ENCODE measurements at places on chromosomes 16 and 17. TPM values are rescaled to one million over a fixed set of nuclear protein-coding genes. Genes with fewer than 3 reads are reported as not detected.
A peak's percentile ranks its signal among the peaks of the same experiment; 100 is the strongest.

The TPSB2 gene
- 6.7 TPM for total RNA-seq

The CHST5 gene
- 0.45 TPM for total RNA-seq

The TNP2 gene
- total RNA-seq = not detected

DNA sequence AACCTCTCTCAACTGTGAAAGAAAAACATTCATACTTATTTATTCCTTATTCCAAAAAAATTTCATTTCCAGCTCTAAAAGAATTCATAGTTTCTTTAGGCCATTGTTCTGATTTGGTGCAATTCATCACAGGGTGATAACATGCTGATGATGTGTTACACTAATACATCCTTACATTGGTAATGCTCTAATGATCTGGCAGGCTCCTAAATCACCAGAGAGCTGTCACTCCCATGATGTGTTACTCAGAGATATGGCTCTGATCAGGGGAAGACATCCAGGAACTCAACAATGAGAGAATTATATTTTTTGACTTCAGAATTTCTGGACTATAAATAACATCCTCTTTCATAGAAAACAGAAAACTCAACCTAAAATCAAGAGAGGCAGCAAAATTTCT lies 209.3 kb downstream of the CHD9NB start:
- no peak for DNase-seq

The SCNN1G gene
- not detected for total RNA-seq

The TMC8 gene
- 3.9 TPM for total RNA-seq

DNA sequence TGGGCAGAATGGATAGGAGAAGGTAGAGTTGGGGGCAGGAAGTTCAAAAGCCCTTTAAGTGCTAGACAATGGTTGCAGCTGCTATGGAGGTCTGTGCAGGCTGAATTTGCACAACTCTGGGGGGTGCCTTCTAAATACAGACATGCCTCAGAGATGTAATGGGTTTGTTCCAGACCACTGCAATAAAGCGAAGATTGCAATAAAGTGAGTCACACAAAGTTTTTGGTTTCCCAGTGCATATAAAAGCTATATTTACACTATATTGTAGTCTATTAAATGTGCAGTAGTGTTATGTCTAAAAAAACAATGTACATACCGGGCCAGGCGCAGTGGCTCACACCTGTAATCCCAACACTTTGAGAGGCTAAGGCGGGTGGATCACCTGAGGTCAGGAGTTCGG lies 60.5 kb upstream of the MYOCD start:
- no peak for DNase-seq

The ACSM2A gene
- total RNA-seq = not detected

The TMEM235 gene
- not detected for total RNA-seq

The NLRC3 gene
- 0.95 TPM for total RNA-seq

DNA sequence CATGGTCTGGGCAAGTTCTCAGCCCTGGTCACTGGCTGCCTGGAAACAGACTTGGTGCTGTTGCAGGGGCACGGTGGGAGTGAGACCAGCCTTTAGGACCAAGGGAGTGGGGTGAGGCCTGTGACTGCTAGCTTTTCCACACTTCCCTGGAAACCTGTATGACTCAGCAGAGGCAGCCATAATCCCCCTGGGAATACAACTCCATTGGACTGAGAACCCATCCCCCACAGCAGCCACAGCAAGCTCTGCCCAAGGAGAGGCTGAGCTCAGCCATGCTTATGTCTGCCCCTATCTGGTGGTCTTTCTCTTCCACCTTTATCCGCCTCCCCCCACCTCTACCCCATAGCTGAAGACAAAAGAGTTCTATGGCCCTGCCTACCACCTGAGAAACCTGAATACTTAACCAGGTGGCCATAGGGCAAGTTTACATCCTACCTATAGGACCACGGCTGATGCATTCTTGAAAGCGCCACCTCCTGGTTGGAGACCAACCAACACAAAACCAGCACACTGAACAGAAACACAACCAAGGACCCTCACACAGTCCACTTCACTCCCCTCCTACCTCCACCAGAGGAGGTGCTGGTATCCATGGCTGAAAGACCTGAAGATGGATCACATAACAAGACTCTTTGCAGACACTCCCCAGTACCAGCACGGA lies 816.2 kb upstream of the SOX9 start:
- DNase-seq = no peak

GRCh38 chr16:62846399-62847057 lies 810.3 kb upstream of the CDH8 start:
- DNase-seq = no peak

GRCh38 chr17:79785900-79786810 lies 8.2 kb downstream of the CBX2 start:
- no peak for DNase-seq

DNA sequence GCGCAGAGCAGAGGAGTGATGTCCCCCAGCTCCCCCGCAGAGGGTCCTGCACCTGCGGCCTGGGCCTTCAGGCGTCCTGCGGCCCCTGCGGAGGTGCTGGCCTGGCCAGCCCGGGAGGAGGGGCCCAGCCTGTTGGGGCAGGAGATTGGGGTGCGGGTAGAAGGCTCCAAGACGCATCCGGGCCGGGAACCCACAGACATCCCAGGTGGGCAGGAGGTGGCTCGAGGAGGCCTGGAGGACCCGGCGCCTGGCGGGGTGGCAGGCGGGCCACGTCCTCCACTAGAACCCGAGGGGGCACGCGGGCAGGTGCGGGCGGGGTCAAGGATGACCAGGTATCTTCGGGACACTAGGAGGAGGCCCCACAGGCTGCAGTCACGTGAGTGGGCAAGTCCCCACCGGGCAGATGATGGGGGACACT lies 647 bp upstream of the SECTM1 start:
- DNase-seq = no peak

DNA sequence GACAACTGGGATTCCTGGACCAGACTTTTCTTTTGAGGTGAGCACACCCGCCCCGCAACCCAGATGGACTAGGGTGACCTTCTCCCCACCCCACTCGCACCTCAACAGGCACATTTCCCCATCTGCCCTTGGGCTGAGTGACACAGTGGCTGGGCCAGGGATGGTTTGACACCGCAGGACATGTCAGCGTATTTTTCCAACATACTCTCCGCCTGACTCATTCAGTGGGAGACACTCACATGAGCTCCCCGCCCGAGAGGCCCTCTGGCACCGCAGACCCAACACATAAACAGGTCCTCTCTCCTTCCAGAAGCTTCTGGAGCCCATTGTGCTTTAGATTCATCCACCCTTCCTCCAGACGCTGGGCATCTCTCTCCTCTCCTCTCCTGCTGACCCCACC lies 69.4 kb downstream of the ZDHHC7 start:
- no peak for DNase-seq

DNA sequence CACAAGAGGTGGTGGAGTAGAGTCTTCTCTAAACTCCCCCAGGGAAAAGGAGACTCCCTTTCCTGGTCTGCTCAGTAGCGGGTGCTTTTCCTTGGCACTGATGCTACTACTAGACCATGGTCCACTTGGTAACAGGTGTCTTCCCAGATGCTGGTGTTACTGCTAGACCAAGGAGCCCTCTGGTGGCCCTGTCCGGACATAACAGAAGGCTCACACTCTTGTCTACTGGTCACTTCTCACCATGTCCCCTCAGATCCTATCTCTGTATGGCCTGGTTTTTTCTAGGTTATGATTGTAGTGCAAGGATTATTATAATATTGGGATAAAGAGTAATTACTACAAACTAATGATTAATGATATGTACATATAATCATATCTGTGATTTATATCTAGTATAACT lies 49.7 kb upstream of the ARL4D start:
- no peak for DNase-seq

The RNF222 gene
- total RNA-seq = not detected

DNA sequence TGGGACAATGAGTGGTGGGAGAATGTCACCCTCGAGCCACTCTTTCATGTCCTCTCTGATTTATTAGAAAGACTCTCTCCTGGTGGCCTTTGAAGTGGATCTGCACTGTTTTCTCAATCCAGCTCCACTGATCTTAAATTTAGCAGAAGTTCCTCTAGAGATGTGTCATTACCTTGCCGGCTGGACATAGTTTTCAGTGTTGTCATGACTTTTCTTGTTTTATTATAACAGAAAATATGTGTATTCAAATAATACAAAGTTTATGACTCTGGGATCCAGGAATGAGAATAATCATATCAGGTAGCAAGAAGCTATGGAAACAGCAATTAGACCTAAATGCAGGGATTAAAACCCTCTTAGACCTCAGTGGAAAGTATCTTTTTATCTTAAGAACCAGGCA lies 247.5 kb upstream of the ELAC2 start:
- no peak for DNase-seq

The ZNF205 gene
- 6.4 TPM for total RNA-seq

DNA sequence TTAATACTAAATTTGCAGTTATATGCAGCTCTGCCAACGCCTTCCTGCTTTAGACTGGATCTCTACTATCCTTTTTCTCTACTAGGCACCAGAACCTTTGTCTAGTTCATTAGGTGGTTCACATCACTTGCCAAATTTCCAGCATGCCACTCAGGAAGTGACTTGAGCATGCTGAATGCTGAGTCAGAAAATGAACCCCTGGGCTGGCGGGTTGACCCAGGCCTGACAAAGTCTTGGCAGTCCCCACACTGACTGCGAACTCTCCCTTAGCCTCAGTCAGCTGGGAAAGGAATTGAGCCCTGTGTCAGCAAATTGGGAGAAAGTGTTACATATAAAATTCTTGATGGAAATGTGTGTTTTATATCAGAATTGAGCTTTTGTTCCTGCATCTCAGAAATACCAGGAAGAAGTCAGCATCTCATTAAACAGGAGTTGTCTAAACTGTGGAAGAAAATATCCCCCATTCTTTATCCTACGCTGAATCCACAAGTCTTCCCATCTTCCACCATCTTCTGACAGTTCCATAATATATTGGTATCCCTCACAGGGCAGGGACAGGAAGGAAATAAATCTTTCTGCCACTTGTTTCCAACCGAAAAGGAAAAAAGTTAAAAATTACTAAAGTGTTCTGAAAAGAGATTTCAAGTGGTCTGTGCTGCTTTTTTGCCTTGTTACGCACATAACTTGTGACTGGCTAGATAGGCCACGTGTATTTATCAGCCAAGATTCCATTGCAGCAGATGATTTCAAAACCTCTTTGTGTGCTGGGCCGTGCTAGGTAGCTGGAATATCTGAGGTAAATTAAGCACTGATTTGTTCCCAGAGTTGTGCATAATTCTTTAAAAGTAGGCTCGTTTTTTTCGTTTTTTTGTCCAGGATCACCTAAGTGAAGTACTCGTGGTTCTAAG lies 16.7 kb upstream of the SLC12A3 start:
- DNase-seq = peak; percentile 42

DNA sequence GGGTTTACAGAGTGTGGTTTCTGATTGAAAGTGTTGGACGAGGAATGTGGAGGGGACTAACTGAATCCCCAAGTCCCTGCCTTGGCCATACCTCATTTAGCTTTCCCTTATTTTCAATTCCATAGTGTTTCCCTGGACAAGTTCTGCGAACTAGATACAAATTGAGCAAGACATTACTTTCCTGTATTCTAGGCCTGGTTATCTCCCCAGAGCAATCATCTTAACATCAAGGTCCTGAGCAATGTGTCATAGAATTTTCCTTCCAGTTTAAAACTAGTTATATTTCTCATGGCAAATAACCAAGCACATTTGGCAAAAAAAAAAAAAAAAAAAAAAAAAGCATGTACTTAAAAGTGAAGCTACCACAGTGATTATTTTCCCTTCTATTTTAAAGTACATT lies 330.1 kb downstream of the CDH11 start:
- DNase-seq = no peak

The TBC1D3I gene
- 0.59 TPM for total RNA-seq

GRCh38 chr17:45009676-45010467 lies 41.6 kb downstream of the DCAKD start:
- DNase-seq = no peak

DNA sequence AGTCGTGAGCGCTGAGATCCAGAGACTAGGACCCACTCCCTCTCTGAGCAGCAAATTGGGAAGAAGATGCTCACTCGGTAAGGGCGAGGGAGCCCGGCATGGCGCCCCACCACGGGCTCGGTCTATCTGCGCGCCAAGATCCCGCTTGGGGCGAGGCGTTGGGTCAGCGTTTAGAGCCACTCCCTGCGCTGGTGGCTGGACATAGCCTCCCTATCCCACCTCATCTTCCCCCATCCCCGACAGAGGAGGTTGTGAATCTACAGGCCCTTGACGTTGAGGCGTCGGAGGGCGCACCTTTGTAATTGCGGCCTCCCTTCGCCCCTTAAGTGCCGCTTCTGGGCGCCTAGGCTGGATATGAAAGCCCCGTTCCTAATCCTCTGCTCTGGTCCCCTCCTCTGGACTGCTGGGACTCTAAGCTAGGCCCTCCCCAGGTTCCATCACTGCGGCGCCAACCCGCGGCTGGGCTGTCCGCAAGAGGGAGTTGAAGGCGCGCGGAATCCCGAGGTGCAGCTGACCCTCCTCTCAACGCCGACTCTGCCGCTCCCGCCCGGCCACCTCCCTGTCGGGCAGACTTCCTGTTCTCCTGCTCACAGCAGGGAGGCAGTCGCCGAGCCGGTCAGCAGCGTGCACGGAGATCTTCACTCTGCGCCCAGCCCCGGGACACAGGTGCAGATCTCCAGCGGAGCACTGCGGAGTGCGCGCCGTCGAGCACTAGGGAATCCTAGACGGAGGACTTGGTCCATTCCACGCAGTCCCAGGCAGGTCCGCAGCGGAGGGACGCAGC lies 16.1 kb upstream of the HOXB9 start:
- DNase-seq = no peak

DNA sequence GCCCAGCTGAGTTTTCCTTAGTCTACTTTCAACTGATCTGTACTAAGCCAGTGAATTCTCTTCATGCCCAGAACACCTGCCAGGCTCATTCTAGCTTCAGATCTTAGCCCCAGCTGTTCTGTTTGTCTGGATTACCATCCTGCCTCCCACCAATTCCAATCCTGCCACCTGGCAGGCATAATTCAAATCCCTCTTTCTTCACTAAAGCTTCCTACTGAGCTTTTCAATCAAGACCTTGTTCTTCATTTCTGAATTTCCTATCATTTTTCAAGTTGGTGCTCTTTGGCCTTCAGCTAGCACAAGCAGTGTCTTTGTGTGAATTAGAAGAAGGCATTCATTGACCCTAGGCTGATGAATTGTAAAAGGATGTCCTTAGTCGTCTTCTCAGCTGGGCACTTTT lies 357.6 kb downstream of the UTP18 start:
- no peak for DNase-seq

The CCL16 gene
- total RNA-seq = not detected

DNA sequence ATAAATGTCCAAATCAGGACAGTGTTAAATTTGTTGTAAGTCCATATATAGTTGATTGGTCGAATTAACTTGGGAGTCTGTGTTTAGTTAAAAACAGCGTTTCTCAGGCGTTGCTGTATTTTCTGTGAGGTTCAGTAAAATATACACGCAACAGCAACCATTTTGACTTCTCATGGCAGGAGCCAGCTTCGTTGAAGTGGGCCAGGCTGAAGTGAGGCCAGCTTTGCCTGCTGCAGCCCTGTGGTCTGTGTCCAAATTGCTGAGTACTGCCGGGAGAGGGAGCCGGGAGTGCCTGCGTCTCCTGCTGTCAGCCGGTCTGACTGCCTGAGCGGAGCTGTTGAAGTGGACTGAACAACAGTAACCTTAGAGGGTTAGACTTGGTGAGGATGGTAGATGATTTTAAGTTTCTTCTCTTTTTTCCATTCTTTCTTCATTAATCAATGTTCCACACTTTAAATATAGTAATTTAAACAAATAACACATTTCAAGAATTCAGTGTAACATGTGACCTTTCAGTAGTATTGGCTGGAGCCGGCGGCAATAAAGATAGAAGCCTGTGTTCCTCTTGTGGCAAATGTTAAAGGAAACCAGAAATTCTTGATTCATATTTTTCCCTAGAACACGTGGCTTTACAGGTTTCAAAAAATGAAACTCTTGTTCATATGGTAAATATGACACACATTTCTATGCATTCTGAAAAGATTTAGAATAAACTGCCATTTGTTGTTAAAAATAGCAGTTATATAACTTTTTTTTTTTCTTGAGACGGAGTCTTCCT lies 37.0 kb upstream of the ZNF750 start:
- peak; percentile 92 for DNase-seq

The CDH3 gene
- 0.29 TPM for total RNA-seq

Measured in right cardiac atrium (tissue), 5 donors.